ENCODE measurements at places on chromosomes 11 and 22. TPM values are rescaled to one million over a fixed set of nuclear protein-coding genes. Genes with fewer than 3 reads are reported as not detected.

GRCh38 chr22:45524157-45524556 is 21.5 kb downstream of the FBLN1 start:
- DNase-seq = no peak

DNA sequence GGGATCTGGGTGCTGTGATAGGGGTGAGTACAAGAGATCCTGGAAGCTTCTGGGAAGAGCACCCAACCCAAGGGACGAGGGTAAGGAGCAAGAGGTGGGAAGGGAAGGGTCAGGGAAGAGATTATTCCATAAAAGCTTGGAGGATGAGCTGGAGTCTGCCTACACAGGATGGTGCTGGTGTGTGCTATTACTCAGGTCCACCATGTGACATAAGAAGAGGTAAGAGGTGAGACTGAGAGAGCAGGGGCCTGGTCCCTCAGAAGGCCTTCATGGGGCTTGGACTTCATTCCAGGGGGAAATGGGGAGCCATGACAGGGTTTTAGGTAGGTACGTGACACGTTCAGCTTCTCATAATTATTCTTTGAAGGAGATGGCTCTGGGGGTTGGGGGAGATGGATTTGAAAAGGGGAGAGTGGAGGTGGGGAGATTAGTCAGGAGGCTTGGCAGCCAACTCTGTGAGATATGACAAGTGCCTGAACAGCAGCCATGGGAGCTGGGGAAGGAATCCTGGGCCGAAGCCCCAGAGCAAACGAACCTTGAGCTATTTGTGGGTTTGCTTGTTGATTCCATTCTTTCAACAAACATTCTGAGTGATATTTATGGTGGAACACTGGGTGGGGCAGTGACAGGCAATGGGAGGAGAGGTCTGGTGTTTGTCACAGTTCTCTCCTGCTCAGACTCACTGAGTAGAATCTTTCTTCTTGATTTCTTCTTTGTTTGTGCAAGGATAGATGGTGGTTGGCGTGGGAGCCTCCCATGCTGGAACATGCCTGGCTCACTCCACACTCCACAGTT is 11.2 kb upstream of the NCAM1 start:
- no peak for DNase-seq

GRCh38 chr11:104946907-104947306 is 21.5 kb downstream of the CASP4 start:
- DNase-seq = no peak

DNA sequence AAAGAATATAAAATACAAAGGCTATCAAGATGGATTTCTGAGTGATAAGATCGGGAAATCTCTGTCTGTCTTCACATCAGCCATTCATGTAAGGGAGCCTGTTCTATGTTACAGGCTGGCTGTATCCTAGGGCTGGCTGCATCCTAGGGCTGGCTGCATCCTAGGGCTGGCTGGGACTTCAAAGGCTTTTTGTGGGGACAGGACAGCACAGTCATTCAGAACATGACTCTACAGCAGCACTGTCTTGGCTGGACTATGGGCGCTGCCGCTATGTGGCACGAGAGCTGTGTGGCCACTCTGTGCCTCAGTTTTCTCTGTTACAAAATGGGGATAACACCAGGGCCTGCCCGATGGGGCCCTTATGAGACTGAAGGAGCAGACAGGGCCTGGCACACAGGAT is 10.2 kb downstream of the ADAMTS8 start:
- no peak for DNase-seq

The CHEK1 gene
- polyA plus RNA-seq = 30.7 TPM

DNA sequence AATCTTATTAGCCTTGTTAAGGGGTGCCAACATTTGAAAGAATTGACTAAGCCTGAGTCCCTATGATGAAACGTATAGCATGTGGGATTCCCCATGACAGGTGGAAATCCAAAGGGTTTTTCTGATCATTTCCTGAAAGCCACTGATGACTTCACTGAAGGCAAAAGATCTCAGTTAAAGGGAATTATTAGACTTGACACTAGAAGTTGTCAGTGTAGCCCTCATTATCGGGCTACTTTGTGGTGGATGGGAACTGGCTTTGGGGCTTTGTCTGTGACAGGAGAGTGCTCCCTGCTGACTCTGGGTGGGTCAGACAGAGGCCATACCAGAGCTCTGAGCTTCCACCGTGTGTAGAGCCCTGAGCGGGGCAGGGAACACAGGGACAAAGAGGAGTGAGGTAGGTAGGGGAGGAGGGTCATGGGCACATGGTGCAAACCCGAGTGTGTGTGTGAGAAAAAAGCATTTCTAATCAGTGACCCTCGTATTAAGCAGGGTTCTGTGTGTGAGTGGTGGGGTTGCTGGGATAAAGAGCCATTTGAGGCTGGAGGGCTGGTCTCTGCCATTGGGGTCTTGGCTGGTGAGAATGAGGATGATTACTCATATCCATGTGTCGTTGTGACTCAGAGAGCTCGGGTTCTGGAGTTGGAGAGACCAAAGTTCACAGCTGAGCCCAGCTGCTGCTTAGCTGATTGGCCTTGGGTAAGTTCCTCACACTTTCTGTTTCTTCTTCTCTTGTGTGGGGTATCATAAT is 101.1 kb downstream of the GRIK4 start:
- no peak for DNase-seq

The LAYN gene
- 7.7 TPM for polyA plus RNA-seq

The SF1 gene
- polyA plus RNA-seq = 439 TPM

The OR8G1 gene
- not detected for polyA plus RNA-seq

- no peak for DNase-seq
Measured at GRCh38 chr22:45546333-45547015, 43.8 kb downstream of the FBLN1 start.

The APOA4 gene
- not detected for polyA plus RNA-seq

- no peak for DNase-seq
Measured at GRCh38 chr11:63766531-63767235, 1.9 kb downstream of the ZFTA start.

DNA sequence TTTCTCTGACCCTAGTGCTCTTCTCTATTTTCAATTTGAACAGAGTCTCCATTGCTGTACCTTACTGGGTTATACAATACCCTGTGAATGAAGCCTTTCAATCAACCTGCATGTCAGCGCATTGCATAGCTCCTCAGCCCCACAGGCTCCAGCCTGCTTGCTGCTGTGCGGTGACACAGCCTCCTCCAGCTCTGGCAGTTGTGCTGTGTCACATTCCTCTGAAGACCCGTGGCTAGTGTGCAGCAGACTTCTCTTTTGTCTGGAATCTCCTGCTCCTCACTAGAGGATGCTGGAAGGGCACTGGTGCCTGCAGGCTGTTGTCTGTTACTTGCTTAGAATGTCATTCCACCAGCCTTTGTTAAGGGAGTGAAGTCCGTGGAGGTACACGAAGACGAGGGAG is 390.1 kb upstream of the B3GAT1 start:
- DNase-seq = no peak

GRCh38 chr11:125489166-125489565 is 6.9 kb downstream of the FEZ1 start:
- DNase-seq = no peak

GRCh38 chr11:46597609-46598219 is 3.9 kb upstream of the AMBRA1 start:
- no peak for DNase-seq

The KCNK4 gene
- polyA plus RNA-seq = 0.16 TPM
